Fibroblast of villous mesenchyme (primary cell): ENCODE measurements at places on chromosomes 12 and 14. TPM values are rescaled to one million over a fixed set of nuclear protein-coding genes. Genes with fewer than 3 reads are reported as not detected.

The CIT gene
- total RNA-seq = 18.4 and 20.7 TPM in 2 replicates

The NKX2-1 gene
- total RNA-seq = not detected in 2 replicates

The MYO1H gene
- not detected in 2 replicates for total RNA-seq

The GOLT1B gene
- total RNA-seq = 59.3 and 99.3 TPM in 2 replicates

The KLHDC1 gene
- total RNA-seq = 2.6 and 3.0 TPM in 2 replicates

The TMPRSS12 gene
- under 0.01 TPM in 1 of 2 replicates, not detected in the other for total RNA-seq

The VCPKMT gene
- total RNA-seq = 6.4 and 7.8 TPM in 2 replicates

The TBC1D30 gene
- total RNA-seq = under 0.01 TPM in 2 replicates

The RNASE7 gene
- total RNA-seq = not detected in 2 replicates

The DHH gene
- not detected in 2 replicates for total RNA-seq

The TMEM30B gene
- total RNA-seq = 0.32 TPM in 1 of 2 replicates, not detected in the other

The LHX5 gene
- not detected in 2 replicates for total RNA-seq

The HRK gene
- under 0.01 TPM in 1 of 2 replicates, not detected in the other for total RNA-seq

The CFAP251 gene
- total RNA-seq = 6.8 and 8.2 TPM in 2 replicates

The SYT10 gene
- not detected in 2 replicates for total RNA-seq

The P2RX7 gene
- 0.43 and 0.64 TPM in 2 replicates for total RNA-seq

The SMOC1 gene
- total RNA-seq = not detected in 2 replicates

The KLRC4 gene
- not detected in 2 replicates for total RNA-seq

The AICDA gene
- total RNA-seq = not detected in 2 replicates

The PLXNC1 gene
- 0.86 and 0.97 TPM in 2 replicates for total RNA-seq

The TMTC1 gene
- 12.2 and 33.2 TPM in 2 replicates for total RNA-seq

The ADAM21 gene
- total RNA-seq = under 0.01 and 0.43 TPM in 2 replicates

The SMIM41 gene
- 0.32 and 0.43 TPM in 2 replicates for total RNA-seq

The PTPRO gene
- under 0.01 TPM in 2 replicates for total RNA-seq

The DAO gene
- not detected in 2 replicates for total RNA-seq

The B4GALNT3 gene
- total RNA-seq = under 0.01 TPM in 2 replicates

The PAPLN gene
- total RNA-seq = 1.6 and 4.3 TPM in 2 replicates

The SPIC gene
- not detected in 2 replicates for total RNA-seq

The TOGARAM1 gene
- 15.1 and 22.5 TPM in 2 replicates for total RNA-seq
